ENCODE measurements at places on chromosomes 6 and 20.

GRCh38 chr20:40265825-40266533 is 423.1 kb downstream of the MAFB start:
- DNase-seq = no peak

DNA sequence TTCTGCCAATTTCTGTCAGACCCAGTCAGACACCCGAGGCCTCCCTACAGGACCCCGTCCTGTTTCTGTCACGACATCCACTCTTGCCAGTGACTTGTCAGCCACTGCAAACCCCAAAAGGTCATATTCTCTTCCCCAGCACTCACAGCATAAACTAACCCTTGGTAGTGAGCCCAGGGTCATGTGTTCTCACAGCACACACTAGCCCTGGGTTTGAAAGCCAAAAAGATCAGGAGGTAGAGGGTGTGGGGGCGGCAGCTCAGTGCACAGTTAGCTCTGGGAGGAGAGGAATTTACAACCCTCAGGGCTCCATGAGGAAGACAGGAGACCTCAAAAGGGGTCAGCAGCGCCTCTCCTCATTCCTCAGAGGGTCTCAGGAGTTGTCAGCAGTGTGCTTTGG is 9.9 kb upstream of the SNX9 start:
- no peak for DNase-seq

- no peak for DNase-seq
These were observed 549.4 kb upstream of the SYNCRIP start for GRCh38 chr6:86192123-86192522.

GRCh38 chr20:12942123-12942522 is 66.6 kb upstream of the SPTLC3 start:
- no peak for DNase-seq

DNA sequence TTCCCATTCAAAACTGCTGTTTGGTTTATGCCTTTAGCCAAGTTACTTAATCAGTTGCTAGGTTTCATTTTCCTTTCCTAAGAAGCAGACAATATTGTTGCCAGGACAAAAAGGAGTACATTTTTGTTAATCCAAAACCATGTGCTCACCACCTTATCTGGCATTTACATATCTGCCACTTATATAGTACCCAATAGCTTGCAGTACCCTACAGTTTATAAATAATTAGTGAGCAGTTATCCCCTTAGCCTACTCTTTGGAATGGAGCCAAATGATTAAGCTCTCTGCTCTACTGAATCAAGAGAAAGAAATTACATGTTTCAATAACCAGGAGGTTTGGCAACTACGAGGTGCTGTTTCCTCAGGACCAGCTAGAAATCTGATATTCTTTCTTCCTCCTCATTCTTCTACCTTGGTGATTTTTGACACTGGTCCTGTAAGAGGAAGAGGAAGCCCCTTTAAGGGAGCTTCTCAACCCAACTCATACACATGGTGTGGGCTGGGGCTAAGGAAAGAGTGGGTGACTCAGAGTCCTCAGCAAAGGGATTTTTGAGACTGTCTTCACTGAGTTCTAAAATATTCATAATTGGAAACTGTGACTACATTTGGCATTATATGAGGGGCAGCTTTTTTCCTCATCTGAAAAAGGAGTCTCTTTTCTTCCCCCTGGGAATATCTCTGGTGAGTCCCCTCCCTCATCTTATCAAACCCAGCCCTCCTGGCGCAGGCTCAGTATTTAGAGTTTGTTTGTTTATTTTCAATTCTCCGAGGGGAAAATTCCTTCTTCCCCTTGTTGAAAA is 1.5 kb downstream of the ZNFX1 start:
- DNase-seq = no peak

GRCh38 chr6:113414511-113414910 is 442.6 kb upstream of the MARCKS start:
- DNase-seq = no peak

- DNase-seq = no peak
These were observed 5.5 kb upstream of the GHRH start for GRCh38 chr20:37266940-37267666.

DNA sequence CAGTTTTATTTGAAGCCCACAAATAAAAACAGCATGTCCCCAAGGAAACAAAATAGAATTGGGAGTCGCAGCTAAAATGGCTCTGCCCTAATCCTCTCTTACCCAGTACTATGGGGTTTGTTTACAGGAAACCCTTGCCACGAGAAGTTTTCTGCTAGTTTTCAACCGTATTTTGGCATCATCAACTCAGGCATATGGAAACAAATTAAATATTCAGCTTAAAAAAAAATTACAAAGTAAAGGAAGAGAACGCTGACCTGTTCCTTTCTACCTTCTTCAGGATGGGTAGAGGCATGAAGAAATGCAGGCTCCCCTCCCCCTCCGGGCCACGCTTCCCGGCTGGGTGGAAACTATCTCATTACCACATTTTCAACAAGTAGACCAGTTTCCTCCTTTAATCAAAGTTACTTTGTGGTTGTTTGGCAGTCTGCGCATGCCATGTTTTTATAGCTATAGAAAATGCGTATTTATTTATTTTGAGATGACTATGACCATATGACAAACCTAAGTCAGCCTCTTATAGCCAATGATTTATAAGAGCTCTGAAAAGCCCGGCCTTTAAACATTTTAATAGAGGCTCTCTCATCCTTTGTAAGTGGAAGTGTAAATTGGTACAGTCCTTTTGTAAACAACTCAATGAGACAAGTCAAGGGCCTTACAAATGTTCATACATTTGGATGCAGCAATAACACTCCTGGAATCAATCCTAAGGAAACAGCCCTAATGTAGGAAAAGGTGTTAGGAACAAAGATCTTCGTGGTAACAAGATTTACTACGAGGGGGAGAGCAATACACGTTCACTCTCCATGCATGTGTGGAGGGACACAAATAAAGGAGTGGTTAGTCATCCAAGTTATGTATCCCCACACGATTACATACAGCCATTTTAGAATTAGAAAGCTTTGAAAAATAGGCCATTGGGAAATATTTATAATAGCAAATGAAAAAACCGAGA is 16.1 kb upstream of the ZNF217 start:
- DNase-seq = peak; percentile 51

- no peak for DNase-seq
These were observed 36.0 kb upstream of the VSX1 start for GRCh38 chr20:25117990-25118389.

GRCh38 chr6:148217921-148218320 is 124.7 kb upstream of the SASH1 start:
- no peak for DNase-seq

GRCh38 chr6:127031511-127031910 is 87.0 kb upstream of the RSPO3 start:
- DNase-seq = no peak

GRCh38 chr6:113632220-113632864 is 224.8 kb upstream of the MARCKS start:
- peak; percentile 58 for DNase-seq

- DNase-seq = no peak
These were observed 9.2 kb upstream of the C6orf141 start for GRCh38 chr6:49541210-49541724.

DNA sequence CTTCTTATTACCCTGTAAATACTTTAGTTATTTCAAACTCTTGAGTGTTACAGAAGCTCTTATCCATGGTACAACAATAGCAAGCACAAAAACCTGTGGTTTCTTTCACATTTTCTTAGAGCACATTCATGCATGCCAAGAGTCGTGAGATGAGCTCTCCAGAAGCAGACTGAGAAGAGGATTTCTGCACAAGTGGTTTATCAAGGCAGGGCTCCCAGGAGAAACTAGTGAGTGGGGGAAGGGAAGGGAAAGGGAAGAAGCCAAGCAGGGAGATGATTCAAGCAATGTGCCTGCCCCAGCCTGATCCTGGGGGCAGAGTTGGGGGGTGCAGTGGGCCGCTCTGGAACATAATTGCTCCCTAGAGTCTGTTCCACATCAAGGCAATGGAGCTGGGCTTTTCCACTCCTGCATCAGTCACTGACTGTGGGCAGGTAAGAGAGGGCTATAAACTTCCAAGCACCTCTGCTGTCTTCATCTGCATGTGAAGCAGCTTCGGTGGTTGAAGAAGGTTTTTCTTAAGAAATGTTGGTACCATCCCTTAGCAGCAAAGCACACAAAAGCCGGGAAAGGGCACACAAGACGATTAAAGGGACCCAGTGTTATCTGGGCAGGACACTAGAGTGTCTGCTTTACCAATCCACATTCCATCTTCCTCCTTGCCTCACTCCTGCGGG is 152.1 kb downstream of the PLCB4 start:
- no peak for DNase-seq

GRCh38 chr6:123635144-123635543 is 1.6 kb downstream of the TRDN start:
- no peak for DNase-seq

- DNase-seq = no peak
These were observed 17.7 kb upstream of the CCN6 start for GRCh38 chr6:112036088-112036637.

- DNase-seq = no peak
These were observed 41.6 kb upstream of the LYRM2 start for GRCh38 chr6:89680150-89680549.

DNA sequence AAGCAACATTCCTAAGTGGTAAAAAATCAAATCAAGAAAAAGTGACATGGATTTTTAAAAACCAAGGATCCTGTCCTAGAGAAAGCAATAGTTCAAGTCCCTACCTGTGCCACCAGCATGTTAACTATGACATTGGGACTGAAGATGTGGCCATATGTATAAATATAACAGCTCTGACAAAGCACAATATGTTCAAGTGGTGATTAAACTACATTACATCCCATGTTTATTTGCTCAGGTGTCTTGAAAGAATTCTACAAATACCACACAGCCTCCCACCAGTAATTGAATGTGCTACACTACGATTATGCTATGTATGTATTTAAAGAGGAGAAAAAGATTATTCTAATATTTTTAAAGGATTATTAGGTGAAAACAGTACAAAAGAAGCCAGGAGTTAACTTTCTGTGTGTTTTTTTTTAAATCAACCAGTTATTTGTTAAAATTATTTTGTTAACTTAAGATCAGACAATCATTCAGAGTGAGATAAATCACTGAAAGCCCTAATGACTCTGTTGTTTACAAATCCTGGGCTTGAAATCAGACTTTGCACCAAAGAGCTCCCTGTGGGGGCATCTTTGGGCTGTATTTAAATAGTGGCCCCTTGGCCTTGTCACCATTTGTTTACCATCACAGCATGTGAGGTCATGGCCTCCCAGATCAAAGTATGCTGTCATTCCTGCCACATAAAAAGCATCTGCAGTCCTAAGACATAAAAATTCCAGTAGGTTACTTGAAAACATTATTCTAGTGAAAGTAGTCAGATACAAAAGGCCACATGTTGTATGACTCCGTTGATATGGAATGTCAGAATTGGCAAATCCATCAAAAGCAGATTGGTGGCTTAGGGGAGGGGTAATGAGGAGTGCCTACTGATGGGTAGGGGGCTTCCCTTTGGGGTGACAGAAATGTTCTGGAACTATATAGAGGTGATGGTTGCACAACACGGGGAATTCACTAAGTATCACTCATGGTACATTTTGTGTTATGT is 17.1 kb downstream of the TTLL2 start:
- peak; percentile 64 for DNase-seq

GRCh38 chr6:66675906-66676305 is 968.9 kb upstream of the EYS start:
- DNase-seq = no peak

DNA sequence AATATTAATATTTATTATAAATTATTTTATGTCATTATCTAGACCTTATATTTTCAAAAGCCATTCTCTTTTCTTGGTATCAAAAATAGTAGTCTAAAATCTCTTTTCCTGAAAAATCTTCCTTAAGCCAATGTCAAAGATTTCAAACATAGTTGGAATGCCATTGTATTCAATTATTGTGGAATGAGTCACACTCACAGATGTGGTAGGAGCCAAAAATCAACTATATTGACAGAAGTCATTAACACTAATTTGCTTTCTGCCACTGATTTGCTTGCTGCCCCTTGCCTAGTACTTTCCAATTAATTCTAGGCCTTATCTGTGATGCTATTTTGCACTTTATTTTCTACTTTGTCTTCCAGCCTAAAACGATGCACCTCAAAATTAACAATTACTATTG is 1326.3 kb upstream of the GJE1 start:
- no peak for DNase-seq

DNA sequence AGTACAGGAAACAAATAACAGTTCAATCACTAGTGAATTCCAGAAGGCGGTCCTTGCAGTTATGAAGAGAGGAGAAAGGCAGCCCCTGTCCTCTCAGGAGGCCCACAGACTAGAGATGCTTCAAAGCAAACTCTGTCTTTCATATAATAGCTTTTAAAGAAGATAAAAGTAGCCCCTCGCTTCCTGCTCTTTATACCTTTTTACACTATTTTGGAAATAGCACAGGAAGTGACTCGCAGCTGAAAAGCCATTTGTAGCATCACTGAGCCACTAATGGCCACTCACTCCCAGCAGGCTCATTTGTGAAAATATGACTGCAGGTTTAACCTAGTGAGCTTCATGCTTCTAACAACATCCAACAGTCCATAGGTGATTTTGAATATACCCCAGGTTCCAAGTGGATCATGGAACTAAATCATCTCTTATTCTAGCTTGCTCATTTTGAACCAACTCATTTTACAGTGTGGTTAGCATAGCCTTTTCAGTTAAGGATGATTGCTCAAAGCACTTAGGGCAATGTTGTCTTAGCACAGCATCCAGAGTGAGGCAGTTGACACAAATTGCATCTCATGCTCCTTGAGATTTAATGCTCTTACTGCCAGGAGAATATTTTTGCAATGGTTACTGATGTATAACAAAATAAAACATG is 136.0 kb upstream of the NRSN1 start:
- DNase-seq = no peak

DNA sequence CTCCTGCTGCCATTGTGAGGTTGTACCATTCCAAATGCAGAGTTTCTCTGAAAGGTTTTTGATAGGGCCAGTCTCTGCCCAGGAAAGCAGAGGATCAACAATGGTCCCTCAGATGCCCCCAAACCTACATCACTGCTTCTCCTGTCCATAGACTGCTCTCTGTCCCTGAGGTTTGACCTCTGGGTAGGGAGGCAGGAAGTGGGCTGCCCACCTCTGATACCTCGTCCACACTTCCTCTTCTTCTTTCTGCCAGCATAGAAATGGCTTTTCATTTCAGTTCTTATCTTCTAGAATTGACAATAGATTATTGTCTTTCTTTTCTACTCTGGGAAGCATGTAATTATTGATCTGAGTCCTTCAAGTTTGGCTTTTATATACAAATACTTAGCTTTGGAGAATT is 170.6 kb downstream of the TRMT11 start:
- no peak for DNase-seq

- peak; percentile 57 for DNase-seq
These were observed at the start of gene GNAS for GRCh38 chr20:58852543-58853271. Gene GNAS (plus strand): TSS chr20:58852716.

GRCh38 chr20:46056970-46057855 is 28.2 kb downstream of the SLC12A5 start:
- DNase-seq = no peak

DNA sequence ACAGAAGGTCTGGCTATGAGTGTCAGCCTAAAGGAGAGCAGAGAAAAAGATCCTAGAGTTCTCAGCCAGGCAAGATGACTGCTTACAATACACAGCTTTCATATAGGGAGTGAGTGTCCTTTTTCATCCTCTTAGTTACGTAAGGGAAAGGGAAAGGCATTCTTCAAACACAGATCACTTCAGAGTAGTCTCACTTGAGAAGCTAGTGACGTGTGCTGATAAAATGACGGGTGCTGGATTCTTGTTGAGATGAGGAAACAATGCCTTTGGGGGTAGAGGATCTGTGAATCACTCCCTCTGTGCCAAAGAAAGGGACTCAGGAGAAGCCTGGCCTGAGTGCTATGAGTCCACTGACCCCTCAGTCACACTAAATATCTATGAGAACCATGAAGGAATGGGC is 117.3 kb downstream of the QRSL1 start:
- DNase-seq = no peak
